ENCODE measurements at places on chromosomes 7 and 10.

- no peak for DNase-seq
These were observed 154.9 kb downstream of the EVX1 start for GRCh38 chr7:27397503-27397902.

GRCh38 chr10:111360260-111360925 lies 283.6 kb downstream of the ADRA2A start:
- DNase-seq = no peak

- DNase-seq = no peak
These were observed 54.8 kb downstream of the ASAH2B start for GRCh38 chr10:50794490-50794889.

GRCh38 chr10:87844837-87845623 lies 18.3 kb downstream of the KLLN start:
- DNase-seq = peak; percentile 17
